ENCODE measurements at places on chromosomes 7 and 10.
A peak's percentile ranks its signal among the peaks of the same experiment; 100 is the strongest.

DNA sequence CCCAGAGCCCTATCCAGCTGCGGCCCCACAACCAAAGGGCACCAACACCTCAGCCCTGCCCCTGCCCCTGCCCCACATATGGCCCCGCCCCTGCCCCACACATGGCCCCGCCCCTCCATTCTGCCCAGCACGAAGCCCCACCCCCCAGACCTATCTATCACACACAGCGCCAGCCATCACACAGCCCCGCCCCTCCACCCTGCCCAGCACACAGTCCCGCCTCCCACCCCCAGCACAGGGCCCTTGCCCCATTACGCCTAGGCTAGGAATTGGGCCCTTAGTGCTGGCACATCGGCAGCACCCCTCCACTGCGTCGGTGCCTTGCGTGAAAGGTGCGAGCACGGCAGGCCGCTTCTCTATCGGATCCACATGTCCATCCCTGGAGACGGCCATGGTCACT, 126.8 kb downstream of the MAD1L1 start:
- DNase-seq: no peak

- DNase-seq: no peak
Measured at GRCh38 chr7:132557489-132558044, 18.7 kb downstream of the PLXNA4 start.

DNA sequence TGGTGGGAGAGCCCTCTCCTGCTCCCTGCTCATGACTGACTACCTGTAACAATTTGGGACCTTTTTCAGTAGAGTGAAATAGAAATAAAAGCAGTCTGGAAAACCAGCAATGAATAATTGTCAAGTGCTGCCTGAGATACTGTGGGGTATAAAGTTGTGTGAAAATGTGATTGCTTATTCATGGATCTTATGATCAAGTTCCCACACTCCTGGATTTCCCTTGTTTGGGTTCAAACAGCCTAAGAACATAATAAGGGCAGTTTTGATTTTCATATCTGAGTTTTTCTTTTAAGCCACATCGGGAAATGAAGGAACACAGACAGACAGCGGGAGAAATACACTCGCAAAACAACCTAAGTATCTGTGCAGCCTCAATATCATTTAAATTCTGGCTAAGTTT, 52.9 kb downstream of the CALD1 start:
- no peak for DNase-seq

DNA sequence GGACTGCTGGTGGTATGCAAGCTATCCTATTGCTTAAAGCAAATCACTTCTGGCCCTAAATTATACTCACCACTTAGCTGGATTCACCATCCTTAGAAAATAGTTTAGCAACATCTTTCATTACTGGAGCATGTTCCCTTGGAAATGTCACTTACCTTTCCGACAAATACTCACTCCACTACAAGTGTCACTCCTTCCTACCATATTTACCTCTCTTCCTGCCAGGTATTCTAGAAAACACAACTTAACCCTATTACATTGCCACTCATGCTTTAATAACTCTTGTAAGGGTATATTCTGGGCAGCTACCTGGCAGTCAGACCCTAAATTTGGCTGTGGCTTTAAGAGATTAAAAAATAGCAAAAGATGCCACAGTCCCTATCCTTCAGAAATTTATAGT, 37.5 kb upstream of the CTNNA3 start:
- DNase-seq: no peak

GRCh38 chr7:32774541-32774951, 117.0 kb downstream of the KBTBD2 start:
- DNase-seq: peak; percentile 19

DNA sequence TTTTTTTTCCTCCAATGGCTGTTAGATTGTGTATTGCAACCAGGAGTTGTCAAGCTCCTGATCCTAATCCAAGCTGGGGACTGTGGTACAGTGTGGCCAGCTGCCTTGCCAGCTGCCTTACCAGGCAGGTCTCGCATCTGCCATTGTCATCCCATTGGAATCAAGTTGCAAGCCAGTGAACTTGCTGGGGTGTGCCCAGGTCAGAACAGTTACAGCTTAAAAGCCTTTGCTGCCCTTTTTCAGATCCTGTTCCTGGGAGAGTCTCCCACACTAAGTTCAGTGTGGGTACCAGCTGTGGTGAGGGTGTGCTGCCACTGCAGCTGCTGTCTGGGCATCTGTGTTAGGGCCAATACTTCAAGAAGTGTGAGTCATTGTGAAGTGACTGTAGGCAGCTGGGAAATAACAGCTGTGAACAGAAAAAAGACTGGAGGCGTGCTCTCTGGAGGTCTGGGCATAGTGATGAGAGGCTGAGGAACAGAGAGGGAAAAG, 72.8 kb downstream of the CCNY start:
- peak; percentile 70 for DNase-seq

DNA sequence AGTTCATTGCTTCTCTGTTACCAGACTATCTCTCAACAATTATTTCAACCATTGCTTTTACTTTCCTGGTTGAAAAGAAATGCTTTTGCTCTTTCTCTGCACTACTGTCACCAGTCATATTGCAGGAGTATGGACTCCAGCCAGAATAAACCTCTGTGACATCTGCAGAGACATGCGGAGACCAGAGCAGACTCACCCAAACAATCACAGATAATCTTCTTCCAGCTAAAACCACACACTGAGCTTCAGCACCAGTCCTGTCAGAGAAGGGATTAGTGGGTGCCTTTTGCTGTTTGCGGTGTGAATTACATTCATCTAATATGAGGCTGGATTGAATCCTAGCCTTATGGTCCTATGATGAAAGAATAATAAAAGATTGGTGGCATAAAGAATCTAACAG, 258.6 kb downstream of the CNTNAP2 start:
- DNase-seq: peak; percentile 25

DNA sequence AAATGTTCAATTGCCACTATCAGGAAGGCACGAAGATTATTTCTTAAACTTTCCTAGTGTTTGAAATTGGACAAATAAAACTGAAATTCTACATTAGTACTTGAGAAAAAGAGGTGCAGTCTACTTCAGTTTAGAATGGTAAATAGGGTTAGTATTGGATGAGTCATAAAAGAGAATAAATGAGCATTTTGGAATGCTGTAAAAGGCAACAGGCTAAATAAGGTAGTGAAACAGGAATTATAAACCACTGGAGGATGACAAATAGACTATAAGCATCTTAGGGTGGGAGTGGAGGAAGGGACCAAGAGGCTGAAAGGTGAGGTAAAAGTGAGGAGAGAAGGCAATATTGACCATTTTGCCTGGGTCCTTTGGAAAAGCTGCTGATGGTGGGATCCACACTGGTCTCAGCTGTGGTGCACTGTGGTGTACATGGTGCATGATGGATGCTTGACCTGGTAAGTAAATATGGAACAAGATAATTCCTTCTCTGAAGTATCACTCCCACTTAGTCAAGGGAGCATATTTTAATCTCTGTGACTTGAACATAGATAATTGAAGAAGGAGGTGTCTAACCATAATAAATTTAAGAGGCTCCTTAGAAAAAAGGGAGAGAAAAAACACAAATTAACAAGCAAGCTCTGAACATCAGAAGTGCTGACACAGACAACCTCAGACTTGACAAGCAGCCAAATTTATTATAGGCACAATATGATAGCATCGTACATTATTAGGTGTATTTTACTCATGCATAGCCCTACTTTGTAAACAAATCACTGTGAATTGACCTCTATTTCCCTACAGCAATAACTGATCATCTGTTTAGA, 76.4 kb upstream of the SCIN start:
- no peak for DNase-seq

- no peak for DNase-seq
Measured at GRCh38 chr7:140229101-140229525, 52.3 kb upstream of the KDM7A start.

- DNase-seq: no peak
Measured at GRCh38 chr10:34241226-34242000, 573.7 kb downstream of the PARD3 start.

GRCh38 chr10:74824900-74825370, 1.5 kb upstream of the KAT6B start:
- DNase-seq: peak; percentile 80

DNA sequence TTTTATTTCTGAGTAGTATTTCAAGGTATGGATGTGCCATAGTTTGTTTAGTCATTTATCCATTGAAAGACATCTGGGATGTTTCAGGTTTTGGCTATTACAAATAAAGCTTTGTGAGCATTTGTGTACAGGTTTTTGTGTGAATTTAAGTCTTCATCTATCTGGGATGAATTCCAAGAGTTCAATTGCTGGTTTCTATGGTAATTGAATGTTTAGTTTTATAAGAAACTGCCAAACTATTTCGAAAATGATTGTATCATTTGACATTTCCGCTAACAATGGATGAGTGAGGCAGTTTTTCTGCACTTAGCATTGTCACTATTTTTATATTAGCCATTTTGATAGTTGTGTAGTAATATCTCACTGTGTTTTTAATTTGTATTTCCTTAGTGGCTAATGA, 99.4 kb downstream of the WDFY4 start:
- no peak for DNase-seq

DNA sequence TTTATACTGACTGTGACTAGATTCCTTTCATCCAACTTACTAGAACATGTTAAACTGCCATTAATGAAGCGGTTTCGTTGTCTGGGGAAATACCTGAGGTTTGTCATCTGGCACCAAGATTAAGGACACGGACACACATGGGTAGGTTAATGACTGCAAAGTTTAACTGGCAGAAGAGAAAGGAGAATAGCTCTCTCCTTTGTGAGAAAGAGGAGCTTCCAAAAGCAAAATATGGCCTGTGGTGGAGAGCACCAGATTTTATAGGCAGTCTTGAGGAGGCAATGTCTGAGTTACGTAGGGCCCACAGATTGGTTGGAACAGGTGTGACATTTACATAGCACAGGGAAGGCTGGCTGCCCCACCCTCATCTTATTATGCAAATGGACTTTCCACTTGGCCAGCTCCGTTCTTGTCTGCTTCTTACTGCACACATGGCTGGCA, 1193.0 kb upstream of the CELF2 start:
- peak; percentile 7 for DNase-seq

DNA sequence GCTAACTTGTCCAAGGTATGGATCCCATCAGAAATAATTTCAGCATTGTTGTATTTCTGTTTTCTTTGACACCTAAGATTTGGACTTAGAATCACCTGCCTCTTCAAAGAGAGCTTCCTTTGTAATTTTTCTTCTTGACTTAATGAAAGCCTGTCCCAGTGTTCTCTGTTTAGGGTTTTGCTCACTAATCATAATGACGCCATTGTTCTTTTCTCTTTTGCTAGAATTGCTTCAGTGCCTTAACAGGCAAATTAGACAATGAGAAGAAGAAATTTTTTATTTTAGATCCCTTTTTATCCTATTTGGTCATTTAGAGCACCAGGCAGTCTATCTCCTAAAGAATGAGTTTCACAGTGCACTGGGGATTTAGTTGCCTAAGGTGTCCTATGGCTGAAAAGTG, 128.5 kb downstream of the SND1 start:
- DNase-seq: no peak

Measured in eye (tissue), 1 donor.